NCI-H526 treated with DMSO at 0.1 percent for 48 hours (cell line): ENCODE measurements at places on chromosomes 4 and X.
A peak's percentile ranks its signal among the peaks of the same experiment; 100 is the strongest.

DNA sequence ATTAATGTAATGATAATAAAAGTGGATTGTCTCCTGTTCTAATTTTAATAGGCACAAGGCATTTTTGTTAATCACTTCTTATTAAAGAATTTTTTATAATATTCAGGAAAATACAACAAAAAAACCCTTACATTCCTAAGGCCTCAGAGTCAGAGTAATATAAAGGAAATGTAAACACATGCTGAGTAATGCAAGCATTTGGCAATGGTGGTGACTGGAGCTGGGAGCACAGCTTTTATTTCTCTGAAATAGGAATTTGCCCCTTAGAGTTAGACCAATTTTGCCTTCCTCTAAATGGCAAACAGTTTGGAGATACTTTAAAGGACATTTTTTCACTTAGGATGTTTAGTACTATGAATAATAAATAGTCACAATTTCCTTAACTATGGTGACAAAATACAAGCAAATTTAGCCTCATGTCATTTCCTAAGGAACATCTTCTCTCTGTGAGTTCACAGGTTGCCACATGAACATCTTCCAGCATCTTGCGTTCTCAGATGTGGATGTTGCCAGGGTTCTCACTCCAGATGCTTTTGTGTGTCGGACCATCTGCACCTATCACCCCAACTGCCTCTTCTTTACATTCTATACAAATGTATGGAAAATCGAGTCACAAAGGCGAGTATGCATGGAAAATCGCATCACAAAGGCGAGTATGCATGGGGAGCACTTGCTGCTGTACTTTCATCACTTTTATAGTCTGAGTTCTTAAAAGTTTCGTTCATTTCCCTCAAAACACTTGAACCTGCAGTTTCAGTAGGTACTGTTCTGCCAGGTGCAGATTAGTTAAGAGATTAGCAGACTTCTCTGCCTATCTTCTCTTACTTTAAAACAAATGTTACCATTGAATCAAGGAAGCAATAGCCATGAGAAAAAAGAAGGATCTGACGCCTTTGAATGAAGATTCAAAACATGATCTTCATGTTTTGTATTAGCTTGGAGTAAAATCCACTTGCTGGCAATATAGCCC is 15.9 kb upstream of the F11 start:
- no peak for DNase-seq

DNA sequence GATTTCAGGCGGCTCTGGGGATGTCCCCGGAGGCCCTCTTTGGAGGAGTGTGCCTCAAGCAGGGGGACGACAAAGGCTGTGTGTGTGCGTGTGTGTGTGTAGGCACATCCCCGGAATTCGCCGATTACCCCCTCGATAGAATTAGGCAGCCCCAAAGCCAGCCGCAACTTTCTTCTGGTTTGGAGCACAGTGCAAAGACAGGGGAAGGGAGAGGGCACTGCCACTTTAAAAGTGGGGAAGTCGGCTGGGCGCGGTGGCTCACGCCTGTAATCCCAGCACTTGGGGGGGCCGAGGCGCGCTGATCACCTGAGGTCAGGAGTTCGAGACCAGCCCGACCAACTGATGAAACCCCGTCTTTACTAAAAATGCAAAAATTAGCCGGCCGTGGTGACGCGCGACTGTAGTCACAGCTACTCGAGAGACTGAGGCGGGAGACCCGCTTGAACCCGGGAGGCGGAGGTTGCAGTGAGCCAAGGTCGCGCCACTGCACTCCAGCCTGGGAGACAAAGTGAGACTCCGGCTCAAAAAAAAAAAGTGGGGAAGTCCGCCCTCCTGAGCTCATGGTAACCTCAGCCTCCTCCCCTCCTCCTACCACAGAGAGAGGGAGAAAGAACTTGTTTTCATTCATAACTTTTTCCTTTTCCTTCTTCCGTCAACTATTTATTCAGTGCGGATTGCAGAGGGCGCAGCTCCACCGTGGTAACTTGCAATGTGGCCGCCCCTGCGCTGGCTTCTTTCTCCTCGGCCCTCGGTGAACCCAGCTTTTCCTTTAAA is 2.4 kb downstream of the SPRY1 start:
- DNase-seq = peak; percentile 60

GRCh38 chrX:13092455-13092941 is 48.1 kb upstream of the FAM9C start:
- DNase-seq = no peak

GRCh38 chrX:25016938-25017598 is 1.3 kb upstream of the ARX start:
- no peak for DNase-seq

- DNase-seq = no peak
Measured at GRCh38 chr4:22055954-22056353, 107.4 kb upstream of the KCNIP4 start.

DNA sequence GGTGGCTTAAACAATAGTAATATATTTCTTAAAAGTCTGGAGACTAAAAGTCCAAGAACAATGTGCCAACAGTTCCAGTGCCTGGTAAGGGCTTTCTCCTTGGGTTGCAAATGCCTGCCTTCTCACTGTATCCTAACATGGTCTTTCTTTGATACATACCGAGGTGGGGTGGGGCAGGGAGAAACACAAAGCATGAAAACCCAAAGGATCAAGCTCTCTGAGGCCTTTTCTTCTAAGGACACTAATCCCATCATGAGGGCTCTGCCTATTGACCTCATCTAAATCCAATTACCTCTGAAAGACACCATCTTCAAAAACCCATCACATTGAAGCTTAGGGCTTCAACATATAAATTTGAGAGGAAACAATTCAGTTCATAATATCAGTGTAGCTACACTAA is 311.3 kb downstream of the GRID2 start:
- no peak for DNase-seq

- DNase-seq = no peak
Measured at GRCh38 chrX:151899622-151900021, 13.1 kb upstream of the MAGEA4 start.

- DNase-seq = no peak
Measured at GRCh38 chrX:118356154-118356701, 10.3 kb downstream of the WDR44 start.

- DNase-seq = peak; percentile 80
Measured at GRCh38 chr4:151117371-151117962, 18.0 kb downstream of the RPS3A start.
